Uterus (tissue), 4 donors: ENCODE measurements at places on chromosomes 7 and 10.
A peak's percentile ranks its signal among the peaks of the same experiment; 100 is the strongest.

DNA sequence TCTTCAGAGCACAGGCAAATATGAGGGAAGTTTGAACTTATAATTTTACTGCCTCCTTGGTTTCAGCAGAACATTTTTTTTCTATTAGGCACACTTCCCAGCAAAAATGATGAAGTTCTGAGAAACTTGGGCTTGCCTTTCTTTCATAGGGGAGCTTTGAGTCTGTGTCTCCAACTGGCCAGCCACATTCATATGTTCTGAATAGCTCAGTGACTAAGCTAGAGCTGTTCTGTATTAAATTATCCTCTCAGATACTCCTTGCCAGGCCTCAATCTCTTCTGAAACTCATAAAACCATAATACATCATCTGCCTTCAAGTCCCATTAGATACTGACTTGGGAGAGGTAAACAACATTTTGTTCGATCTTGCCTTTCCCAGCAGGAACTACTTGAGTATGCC lies 476.5 kb downstream of the GPAM start:
- no peak for DNase-seq

DNA sequence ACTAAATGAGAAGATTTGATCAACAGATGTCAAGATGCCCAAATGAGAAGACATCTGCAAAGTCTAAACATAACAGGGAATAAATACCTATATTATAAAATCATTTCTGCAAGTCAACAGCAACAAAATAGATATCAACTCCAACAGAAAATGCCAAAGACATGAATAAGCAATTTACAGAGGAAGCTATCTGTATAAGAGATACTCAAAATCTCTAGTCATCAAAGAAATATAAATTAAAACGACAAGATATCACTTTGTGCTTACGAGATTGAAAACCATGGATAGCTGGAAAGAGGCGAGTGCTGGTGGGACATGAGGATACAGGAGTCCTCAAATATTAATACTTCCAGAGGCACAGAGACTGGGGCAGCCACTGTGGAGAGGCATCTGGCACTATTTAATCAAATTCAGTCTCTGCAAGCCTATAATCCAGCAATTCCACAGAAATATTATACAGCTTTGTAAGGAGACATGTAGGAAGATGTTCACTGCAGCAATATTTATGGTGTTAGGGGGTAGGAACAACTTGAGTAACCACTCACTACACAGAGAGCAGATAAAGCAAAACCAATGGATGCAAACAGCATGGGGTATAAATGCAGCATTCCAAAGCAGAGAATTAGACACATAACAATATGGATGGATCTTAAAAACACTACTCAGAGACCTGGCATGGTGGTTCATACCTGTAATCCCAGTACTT lies 4.8 kb downstream of the DNMBP start:
- no peak for DNase-seq

DNA sequence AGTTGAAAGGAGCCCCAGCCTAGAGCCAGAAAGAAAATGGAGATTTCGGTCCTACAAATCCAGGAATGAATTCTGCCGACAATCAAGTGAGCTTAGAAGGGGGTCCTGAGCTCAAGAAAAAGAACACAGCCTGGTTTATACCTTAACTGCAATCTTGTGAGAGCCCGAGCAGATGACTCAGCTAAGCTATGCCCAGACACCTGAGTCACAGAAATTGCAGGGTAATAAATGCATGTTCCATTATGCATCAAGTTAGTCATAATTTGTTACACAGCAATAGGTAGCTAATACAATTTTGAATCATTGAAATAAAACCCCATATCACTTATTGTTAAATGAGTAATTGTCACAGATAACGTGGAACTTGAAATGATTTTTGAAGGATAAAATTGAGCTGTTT lies 111.8 kb upstream of the FOXP2 start:
- DNase-seq, result no peak

GRCh38 chr7:5470816-5471215 lies 47.2 kb upstream of the TNRC18 start:
- DNase-seq, result peak; percentile 69

DNA sequence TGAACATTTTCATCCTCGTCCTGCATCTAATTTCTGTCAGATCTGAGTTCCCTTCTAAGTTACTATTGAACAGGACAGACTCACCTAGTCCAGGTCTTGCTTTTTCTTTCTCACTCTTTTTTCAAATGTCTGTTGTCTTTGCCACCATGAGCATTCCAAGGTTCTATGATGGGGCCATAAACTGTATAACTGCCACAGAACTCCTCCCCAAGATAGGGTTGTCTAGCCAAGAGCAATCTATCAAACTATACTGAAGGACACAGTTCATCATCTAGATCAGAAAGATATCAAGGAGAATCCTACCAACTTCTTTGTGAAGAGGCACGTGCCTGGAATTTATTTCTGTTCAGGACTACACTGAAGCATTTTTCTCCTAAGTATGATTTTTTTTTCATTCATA lies 50.1 kb upstream of the FEZF1 start:
- no peak for DNase-seq

GRCh38 chr7:130515315-130516040 lies 23.6 kb downstream of the MEST start:
- no peak for DNase-seq

- DNase-seq, result no peak
Measured at GRCh38 chr7:111678986-111679385, 116.7 kb upstream of the IMMP2L start.

DNA sequence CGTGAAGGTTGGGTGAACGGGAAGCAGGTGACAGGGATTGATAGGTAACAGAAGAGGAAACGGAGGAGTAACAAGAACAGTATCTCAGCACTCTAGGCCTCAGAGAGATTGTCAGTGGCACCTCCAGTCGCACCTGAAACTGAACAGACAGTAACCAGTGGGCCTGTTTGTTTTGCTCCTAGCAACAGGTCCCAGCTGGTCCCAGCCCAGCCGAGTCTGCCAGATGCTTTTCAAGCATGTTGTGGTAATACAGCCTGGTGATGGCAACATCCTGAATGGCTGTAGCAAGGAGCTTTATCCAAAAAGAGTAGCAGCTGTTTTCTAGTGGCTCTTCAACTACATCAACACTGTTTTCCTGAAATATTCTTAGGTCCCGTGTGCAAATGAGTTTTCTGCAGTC lies 4.7 kb downstream of the CACNB2 start:
- DNase-seq, result peak; percentile 67

GRCh38 chr10:120598386-120598785 lies 141.4 kb downstream of the PLPP4 start:
- no peak for DNase-seq

DNA sequence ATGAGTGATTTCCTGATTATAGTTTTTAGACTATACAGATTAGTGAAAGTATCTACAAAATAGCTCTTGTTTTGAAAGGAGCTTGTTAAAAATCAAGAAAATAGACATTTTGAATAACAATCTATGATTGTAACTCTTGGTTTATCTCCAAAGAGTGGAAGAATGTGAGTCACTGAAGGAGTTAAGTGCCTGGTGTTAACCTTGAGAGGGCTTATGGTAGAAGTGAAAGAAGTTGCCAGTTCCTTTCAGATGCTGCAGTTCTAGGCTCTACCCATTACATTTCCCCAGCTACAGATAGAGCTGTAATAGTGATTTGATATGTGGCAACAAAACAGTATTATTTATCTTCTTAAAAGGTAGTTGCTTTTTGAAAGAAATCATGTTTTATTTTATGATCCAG lies 12.7 kb downstream of the NRBF2 start:
- no peak for DNase-seq

DNA sequence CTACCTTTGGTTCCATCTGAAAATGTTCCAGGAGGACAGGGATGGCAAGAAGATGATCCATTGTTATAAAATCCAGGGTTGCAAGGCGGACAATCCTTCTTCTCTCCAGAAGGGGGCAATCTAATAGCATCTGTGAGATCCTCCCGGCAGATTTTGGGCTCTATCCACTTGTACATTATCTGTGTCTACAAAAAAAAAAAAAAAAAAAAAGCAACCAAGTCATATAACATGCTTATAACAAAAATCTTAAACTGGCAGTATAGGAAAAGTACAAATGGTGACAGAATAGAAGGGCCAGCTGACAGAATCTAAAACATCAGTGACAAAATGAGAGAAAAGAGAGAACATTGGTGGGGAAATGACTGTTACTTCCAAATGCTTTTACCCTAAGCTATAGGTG lies 132.7 kb downstream of the ELAPOR2 start:
- DNase-seq, result peak; percentile 22

DNA sequence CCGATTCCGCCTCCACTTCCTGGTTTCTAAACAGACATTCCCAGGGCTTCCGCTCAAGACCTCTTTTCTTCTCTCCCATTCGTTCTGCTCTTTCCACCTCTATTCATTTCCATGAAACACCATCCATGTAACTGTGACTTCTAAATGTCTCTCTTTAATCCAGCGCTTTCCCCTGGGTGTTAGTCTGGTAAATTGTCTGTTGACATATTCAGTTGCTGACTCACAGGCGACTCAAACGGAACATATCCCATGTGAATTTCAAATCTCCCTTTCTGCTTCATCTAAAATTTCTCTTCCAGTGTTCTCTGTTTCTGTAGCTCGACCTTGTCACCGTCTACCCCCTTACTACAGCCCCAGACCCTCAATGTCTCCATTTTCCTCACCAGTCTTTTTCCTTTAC lies 119.1 kb downstream of the PFKFB3 start:
- no peak for DNase-seq
